Lung (tissue), 17 donors: ENCODE measurements at places on chromosomes 2 and 18. TPM values are rescaled to one million over a fixed set of nuclear protein-coding genes. Genes with fewer than 3 reads are reported as not detected.

GRCh38 chr2:42153944-42154581, 15.1 kb upstream of the EML4 start:
- no peaks in the 10 kb centered on the region for H3K27me3 ChIP-seq
- DNase-seq = no peak
- no peaks in the 10 kb centered on the region for H3K36me3 ChIP-seq
- no peaks in the 10 kb centered on the region for H3K4me1 ChIP-seq

- H3K4me1 ChIP-seq = no peaks in the 10 kb centered on the region
- no peaks in the 10 kb centered on the region for H3K36me3 ChIP-seq
- no peak overlapping the region for H3K27ac ChIP-seq
- DNase-seq = no peak
- no peaks in the 10 kb centered on the region for H3K27me3 ChIP-seq
Measured at GRCh38 chr18:33923980-33924379, 300.7 kb downstream of the NOL4 start.

DNA sequence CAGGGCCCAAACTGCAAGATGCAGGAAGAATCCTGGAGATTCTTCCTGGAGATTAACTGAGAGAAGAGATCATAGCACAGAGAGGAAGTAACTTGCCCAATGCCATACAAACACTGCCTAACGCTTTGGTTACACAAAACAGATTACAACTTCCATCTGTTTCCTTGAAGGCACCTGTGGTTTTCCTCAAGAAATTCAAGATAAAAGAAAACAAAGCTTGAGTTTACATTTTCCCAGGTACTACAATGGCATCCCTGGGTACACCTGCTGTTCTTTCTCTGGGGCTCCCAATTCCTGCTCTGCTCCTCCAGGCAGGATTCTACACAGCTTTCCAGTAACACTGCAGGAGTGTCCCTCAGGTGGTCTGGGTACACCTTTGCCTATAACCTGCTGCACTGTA, 781.9 kb upstream of the ID2 start:
- no peaks in the 10 kb centered on the region for H3K27me3 ChIP-seq
- no peaks in the 10 kb centered on the region for H3K4me1 ChIP-seq
- no peak overlapping the region for H3K27ac ChIP-seq
- H3K36me3 ChIP-seq = no peaks in the 10 kb centered on the region
- DNase-seq = no peak

- no peaks in the 10 kb centered on the region for H3K4me1 ChIP-seq
- H3K27me3 ChIP-seq = no peaks in the 10 kb centered on the region
- DNase-seq = no peak
- H3K36me3 ChIP-seq = no peaks in the 10 kb centered on the region
- no peak overlapping the region for H3K27ac ChIP-seq
- no peak overlapping the region for H3K4me3 ChIP-seq
Measured at GRCh38 chr2:176947754-176948153, 264.8 kb upstream of the HNRNPA3 start.

DNA sequence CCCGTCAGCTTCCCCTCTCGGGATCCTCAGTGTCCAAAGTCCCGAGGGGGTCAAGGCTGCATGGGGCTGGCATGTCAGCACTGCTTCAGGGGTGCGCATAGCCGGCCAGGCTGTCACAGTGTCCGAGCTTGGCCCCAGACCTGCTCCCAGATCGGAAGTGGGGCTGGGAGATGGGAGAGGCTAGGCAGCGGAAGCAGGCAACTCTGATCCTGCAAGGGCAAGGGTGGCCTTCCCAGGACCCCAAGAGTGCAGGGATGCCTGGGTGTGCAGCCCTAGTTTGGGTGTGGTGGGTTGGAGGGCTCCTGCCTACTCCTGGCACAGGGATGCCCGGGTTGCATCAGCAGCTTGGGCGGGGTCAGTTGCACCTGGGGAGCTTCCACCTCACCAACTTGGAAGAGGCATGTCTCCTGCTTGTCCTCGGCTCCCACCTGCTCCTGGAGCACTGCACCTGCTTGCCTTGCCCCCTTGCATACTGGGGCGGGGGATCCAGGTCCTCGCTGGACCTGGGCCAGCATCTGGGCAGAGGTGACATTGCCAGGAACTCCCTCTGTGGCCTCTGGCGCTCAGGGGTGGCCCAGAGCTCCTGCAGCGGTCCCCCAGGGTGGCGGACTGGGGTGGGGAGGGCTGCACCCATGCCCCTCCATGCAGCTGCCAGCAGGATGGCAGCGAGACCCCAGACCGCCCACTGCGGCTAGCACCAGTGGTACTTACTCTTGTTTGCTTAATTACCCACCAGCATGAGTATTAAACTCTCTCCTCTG, 41.3 kb downstream of the CBLN2 start:
- no peak for DNase-seq
- no peaks in the 10 kb centered on the region for H3K36me3 ChIP-seq
- no peak overlapping the region for H3K27ac ChIP-seq
- no peak overlapping the region for H3K4me3 ChIP-seq

GRCh38 chr2:75959724-75960471, 249.2 kb upstream of the GCFC2 start:
- no peaks in the 10 kb centered on the region for H3K4me1 ChIP-seq
- DNase-seq = no peak
- no peaks in the 10 kb centered on the region for H3K27me3 ChIP-seq

- H3K27me3 ChIP-seq = no peaks in the 10 kb centered on the region
- H3K4me1 ChIP-seq = no peaks in the 10 kb centered on the region
- H3K27ac ChIP-seq = no peak overlapping the region
- DNase-seq = no peak
- no peak overlapping the region for H3K4me3 ChIP-seq
Measured at GRCh38 chr2:236545248-236545658, 24.4 kb upstream of the ACKR3 start.

The TRIM43 gene
- total RNA-seq = not detected

DNA sequence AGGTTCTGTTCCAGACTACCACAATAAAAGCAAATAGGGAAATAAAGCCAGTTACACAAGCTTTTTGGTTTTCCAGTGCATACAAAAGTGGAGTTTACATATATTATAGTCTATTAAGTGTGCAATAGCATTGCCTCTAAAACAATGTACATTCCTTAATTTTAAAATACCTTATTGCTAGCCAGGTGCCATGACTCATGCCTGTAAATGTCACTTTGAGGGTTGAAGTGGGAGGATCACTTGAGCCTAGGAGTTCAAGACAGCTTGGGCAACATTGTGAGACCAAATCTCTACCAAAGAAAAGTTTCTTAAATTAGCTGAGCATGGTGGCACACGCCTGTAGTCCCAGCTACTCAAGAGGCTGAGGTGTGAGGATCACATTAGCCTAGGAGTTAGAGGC, 52.9 kb upstream of the IMP4 start:
- no peaks in the 10 kb centered on the region for H3K4me1 ChIP-seq
- H3K27ac ChIP-seq = no peak overlapping the region
- H3K36me3 ChIP-seq = no peaks in the 10 kb centered on the region

The C2orf69 gene
- 11.1 TPM for total RNA-seq

- H3K27ac ChIP-seq = no peak overlapping the region
- no peaks in the 10 kb centered on the region for H3K36me3 ChIP-seq
Measured at GRCh38 chr18:29874519-29875098, 1167.9 kb downstream of the DSC3 start.

GRCh38 chr18:67916097-67916496, 399.6 kb upstream of the DSEL start:
- H3K27ac ChIP-seq = no peak overlapping the region
- DNase-seq = no peak
- H3K4me3 ChIP-seq = no peak overlapping the region
- H3K36me3 ChIP-seq = no peaks in the 10 kb centered on the region

The UGT1A10 gene
- not detected for total RNA-seq

DNA sequence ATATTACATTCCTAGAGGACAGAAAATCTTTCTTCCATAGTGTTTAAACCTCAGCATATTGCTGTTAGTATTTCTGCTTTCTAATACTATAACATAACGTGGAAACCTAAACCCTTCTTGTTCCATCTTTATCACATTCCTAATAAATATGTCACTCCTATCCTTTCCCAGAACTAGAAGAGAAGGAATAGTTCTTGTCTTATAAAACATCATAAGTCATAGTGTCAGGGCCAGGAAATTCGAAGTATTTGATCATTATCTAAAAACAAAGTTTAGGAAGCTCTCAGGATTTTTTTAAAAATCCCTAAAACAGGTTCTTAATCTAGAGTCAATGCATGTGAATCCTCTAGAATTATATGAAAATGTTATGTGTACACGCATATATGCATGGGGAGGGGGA, 2.0 kb downstream of the NHEJ1 start:
- H3K4me3 ChIP-seq = no peak overlapping the region
- no peaks in the 10 kb centered on the region for H3K27me3 ChIP-seq
- H3K36me3 ChIP-seq = peaks cover 5% of the 10 kb centered on the region
- peaks cover 5% of the 10 kb centered on the region for H3K4me1 ChIP-seq
- DNase-seq = no peak
- H3K27ac ChIP-seq = no peak overlapping the region

DNA sequence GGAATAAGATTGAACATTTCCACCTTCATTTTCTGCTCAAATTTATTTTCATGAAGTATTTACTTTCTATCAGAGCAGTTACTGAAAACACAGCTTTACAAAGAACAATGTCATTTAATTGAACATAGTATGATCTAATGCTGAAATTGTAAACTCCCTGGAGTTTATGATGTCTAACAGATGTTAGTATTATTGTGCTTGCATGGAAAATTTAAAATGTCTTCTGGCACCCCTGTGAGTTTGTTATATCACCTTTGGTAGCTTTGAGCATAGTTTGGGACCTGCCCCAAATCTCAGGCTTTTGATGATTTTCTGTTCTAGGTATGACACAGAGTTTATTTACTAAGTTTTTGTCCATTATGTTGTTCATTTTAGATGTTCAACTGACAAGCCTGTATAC, 28.1 kb downstream of the FAM171B start:
- no peak for DNase-seq
- no peaks in the 10 kb centered on the region for H3K4me1 ChIP-seq
- H3K27me3 ChIP-seq = no peaks in the 10 kb centered on the region
- no peak overlapping the region for H3K27ac ChIP-seq
- H3K36me3 ChIP-seq = no peaks in the 10 kb centered on the region
